ENCODE measurements at places on chromosomes 3 and 15.
A peak's percentile ranks its signal among the peaks of the same experiment; 100 is the strongest.

- no peak for DNase-seq
Observed at GRCh38 chr3:194031349-194031748, 104.6 kb upstream of the HES1 start.

GRCh38 chr3:124243177-124243859 is 251.4 kb upstream of the ROPN1 start:
- no peak for DNase-seq

- DNase-seq: peak; percentile 60
Observed at GRCh38 chr3:89360156-89360555, 252.7 kb downstream of the EPHA3 start.

- DNase-seq: no peak
Observed at GRCh38 chr3:134839990-134840389, 44.9 kb downstream of the EPHB1 start.

GRCh38 chr3:134619301-134619615 is 31.6 kb downstream of the KY start:
- DNase-seq: no peak

DNA sequence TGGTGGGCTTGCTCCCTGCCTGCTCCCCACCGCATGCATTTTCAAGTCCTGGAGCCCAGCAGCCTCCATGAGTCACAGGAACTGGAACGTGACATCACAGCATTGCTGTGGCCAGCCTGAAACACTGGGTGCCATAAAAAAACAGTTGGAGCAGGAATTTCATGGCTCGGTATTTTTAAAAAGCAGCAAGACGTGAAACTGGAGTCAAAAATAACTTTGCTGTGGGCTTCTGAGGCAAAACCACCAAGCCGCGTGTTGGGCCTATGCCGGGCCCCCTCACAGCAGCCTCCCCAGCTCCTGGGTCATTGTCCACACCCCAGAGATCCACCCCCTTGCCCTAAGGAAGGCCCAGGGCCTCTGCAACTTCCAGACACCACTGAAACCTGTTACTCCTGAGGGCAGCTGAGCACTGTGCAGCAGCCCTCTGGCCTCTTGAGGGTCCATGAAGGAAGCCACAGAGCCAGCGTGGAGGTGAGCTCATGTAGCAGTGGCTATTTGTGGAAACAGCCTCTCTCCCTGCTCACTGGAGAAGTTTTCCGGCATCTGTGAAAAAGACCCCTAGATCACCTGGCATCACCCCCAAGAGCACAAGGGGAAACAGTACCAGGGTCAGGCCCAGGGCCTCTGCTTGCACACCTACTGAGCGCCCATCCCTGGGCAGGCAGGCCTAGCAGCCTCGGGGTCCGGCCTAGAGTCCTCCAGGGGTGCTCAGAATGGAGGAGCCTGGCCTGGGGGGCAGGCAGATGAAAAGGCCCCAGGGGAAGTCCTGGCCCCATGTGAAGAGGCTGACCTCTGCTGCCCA is 34.0 kb upstream of the DUSP7 start:
- peak; percentile 84 for DNase-seq

DNA sequence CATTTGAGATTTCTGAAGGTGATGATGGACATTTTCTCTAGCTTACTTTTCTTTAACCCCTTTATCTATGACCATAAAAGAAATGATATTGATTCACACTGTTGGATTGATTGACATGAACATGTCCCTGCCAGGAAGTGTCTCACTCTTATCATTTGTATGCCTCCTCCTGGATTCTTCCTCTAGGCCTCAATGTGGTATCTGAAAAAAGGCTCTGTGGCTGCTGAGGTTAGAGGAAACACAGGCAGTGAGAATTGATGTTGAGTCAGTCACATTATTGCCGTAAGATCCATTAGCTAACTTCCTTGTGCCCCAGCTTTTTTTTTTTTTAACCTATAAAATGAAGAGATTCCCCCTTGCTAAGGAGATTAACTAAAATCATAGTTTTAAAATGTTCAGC is 8.0 kb upstream of the THRB start:
- DNase-seq: peak; percentile 43

DNA sequence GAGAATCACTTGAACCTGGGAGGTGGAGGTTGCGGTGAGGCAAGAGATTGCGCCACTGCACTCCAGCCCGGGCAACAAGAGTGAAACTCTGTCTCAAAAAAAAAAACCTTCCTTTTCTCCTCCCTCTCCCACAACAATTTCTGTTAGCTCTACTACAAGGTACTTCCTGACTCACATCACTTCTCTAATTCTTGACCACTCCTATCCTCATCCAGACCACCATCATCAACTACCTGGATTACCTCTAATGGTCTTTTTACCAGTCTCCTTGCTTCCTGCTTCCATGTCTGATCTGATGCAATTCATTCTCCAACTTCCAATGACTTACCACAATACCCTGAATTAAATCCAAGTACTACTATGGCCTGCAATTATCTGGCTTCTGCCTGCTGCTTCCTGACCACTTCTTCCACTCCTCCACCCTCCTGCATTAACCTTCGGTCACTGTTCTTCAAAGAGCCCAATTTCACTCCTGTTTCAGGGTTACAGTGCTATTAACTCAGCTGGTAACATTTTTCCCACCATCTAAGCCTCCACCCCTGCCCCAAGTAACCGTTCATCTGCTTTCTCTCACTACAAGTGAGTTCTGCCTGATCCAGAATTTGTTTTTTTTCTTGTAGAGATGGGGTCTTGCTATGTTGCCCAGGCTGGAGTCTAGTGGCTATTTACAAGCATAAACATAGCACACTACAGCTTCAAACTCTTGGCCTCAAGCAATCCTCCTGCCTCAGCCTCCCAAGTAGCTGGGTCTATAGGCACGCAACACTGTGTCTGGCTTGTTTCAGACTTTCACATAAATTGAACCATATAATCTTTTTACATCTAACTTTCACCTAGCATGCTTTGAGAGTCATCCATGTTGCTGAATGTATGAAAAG is 27.8 kb downstream of the DCAF1 start:
- peak; percentile 63 for DNase-seq

GRCh38 chr15:47383102-47383501 is 334.2 kb upstream of the SEMA6D start:
- no peak for DNase-seq
